IMR-90 (cell line): ENCODE measurements at places on chromosomes 12 and 14. TPM values are rescaled to one million over a fixed set of nuclear protein-coding genes. Genes with fewer than 3 reads are reported as not detected.
A peak's percentile ranks its signal among the peaks of the same experiment; 100 is the strongest.

The POTEM gene
- total RNA-seq = not detected in 2 replicates

GRCh38 chr14:24909523-24910302 lies 140.2 kb downstream of the STXBP6 start:
- H3K27ac ChIP-seq = no peak overlapping the region
- H3K27me3 ChIP-seq = no peaks in the 10 kb centered on the region
- H3K36me3 ChIP-seq = no peaks in the 10 kb centered on the region
- H3K4me1 ChIP-seq = peaks cover 4% of the 10 kb centered on the region; the same call in 1 of the 2 replicates

- H3K27me3 ChIP-seq = no peaks in the 10 kb centered on the region
- H3K4me3 ChIP-seq = peak overlapping the region; percentile 78
- peak overlapping the region; percentile 93 for H3K27ac ChIP-seq
- no peak for DNase-seq
- no peaks in the 10 kb centered on the region for H3K36me3 ChIP-seq
Observed at GRCh38 chr12:124565656-124566160, 1.7 kb downstream of the NCOR2 start.

DNA sequence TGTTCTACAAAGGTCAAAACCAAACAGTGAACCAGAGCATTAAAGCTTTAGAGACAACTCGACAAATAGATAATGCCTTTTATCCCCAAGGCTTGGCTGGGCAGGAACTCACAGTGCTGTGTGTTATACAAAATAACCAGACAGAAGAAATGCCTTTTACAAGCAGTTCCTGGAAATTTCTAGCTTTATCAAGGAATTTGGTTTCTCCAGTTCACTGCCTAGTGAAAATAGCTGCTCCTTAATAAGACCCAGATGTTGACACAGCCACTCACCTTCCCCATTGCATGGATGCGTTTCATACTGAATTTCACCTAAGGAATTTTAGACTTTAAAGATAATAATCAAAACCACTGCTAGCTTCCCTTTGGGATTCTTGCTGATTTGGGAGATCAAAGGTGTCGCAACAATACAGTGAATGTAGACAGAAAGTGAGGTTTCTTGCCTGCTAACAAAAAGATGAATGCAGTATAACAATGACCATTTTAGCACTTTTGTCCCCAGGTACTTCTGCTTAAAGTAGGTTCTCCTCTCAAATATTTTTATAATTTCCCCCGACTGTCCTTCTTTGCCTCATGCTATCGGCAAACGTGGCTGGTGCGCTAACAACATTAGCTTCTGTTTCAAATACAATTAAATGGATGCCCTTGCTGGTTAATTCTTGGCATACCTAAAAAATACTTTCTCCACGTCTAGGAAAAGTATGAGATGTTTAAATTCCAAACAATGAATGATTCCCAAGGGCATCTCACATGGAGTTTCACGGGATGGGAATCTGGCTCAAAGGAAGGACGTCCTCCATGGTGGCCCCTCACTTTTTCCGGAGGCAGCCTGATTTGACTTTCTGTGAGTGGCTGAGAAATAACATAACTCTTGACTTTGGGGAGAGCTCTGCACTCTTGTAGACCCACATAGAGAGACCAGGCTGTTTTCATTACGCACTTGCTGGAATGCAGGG lies 162.4 kb downstream of the C12orf75 start:
- H3K4me1 ChIP-seq = peaks cover 6% of the 10 kb centered on the region
- DNase-seq = peak; percentile 43

DNA sequence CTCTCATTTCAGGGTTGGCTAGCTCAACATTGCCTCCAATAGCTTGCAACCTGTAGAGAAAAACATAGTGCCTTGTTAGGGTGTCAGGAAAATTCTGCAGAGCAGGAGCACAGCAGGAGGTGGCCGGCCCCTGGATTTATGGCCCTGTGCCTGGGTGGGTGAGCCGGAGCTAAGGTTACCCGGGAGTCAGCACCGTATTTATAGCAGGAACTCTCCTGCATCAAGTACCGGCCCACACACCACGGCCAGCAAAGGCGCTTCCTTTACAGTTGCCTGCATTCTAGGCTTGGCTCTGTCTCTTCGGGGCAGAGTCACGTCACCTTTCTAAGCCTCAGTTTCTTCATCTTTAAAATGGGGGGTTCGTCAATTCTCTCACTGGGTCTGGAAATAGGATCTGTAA lies 52.8 kb upstream of the EML1 start:
- H3K4me3 ChIP-seq = no peak overlapping the region
- no peaks in the 10 kb centered on the region for H3K36me3 ChIP-seq
- H3K4me1 ChIP-seq = peaks cover 15% of the 10 kb centered on the region
- no peaks in the 10 kb centered on the region for H3K27me3 ChIP-seq

DNA sequence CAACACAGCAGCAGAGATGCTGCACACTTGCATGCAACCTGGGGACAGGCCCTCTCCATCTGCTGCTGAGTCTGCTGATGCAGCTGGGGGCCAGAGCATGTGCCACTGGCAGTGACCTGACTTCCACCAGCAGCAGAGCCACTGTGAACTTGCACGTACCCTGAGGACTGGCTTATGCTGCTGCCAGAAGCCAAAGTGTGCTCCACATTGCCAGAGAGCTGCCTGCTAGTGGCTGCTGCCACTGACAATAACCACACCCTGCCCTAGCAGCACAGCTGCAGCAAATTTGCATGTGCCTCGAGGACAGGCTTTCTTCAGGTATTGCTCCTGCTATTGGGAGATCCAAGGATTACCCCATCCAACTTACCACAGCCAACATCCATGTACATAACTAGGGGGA lies 4.5 kb upstream of the PRR4 start:
- H3K4me1 ChIP-seq = no peaks in the 10 kb centered on the region
- DNase-seq = no peak
- H3K4me3 ChIP-seq = no peak overlapping the region

- peaks cover 15% of the 10 kb centered on the region for H3K27me3 ChIP-seq
- H3K4me1 ChIP-seq = peaks cover 8% of the 10 kb centered on the region
- H3K27ac ChIP-seq = no peak overlapping the region
- no peak overlapping the region for H3K4me3 ChIP-seq
Observed at GRCh38 chr12:271161-271560, 8.5 kb upstream of the SLC6A13 start.

GRCh38 chr14:23938823-23939222 lies 14.7 kb upstream of the DHRS4 start:
- no peak overlapping the region for H3K27ac ChIP-seq
- H3K4me1 ChIP-seq = no peaks in the 10 kb centered on the region
- H3K4me3 ChIP-seq = no peak overlapping the region
- DNase-seq = no peak
- no peaks in the 10 kb centered on the region; the same call in 1 of the 2 replicates for H3K27me3 ChIP-seq

DNA sequence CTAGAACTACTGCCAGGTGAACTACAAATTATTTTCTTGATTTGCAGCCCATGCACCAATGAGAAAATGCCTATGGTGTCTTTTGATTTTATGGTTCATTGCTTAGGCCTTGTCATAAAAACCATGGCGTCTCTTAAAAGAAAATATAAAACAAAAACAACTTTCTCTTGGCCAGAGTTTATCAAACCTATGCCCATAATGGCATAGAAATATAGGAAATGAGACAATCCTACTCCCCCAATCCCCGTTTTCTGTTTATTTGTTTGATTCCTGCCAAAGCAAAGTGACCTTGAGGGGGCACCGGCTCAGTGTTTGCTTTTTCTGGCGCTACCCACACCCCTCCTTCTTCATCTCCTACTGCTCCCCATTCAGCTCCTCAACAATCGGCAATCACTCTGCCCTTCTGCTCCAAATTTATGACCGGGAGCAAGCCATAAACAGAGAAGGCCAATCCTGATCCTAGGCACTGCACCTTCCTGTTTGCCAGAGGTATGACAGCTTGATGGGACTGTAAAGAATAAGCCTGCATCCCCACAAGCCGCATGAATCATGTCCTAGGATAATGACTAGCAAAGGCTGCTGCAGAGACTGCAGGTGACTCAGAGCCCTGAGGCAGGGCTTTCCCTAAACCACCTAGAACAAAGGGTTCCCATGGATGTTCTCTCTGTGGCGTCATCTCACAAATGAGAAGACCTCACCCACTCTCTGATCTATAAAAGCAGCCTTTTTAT lies 874.9 kb downstream of the NRXN3 start:
- DNase-seq = peak; percentile 88
- no peak overlapping the region for H3K27ac ChIP-seq
- H3K36me3 ChIP-seq = no peaks in the 10 kb centered on the region
- H3K27me3 ChIP-seq = peaks cover 10% of the 10 kb centered on the region; the same call in 1 of the 2 replicates

DNA sequence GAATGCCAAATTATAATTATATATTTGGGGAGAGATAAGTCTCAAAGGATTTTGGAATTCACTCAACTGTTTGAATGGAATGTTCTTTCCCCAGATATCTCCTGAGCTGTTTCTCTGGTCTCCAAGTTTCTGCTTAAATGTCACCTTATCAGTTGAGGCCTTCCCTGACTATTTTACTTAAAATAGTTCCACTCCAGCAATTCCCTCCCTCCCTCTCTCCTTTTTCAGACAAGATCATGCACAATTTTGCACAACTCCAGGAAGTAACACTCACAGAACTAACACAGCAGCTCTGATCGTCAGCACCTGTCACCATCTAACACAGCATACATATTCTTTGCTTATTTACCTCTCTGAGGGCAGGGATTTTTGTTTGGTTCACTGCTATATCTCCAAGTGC lies 12.5 kb downstream of the BTG1 start:
- no peak overlapping the region for H3K4me3 ChIP-seq
- no peak overlapping the region for H3K27ac ChIP-seq
- no peak for DNase-seq
- H3K4me1 ChIP-seq = peaks cover 19% of the 10 kb centered on the region
- H3K27me3 ChIP-seq = no peaks in the 10 kb centered on the region

- H3K27ac ChIP-seq = peak overlapping the region; percentile 64
- H3K4me3 ChIP-seq = no peak overlapping the region
- no peaks in the 10 kb centered on the region for H3K27me3 ChIP-seq
- peaks cover 19% of the 10 kb centered on the region for H3K36me3 ChIP-seq
- DNase-seq = peak; percentile 98
Observed at GRCh38 chr12:12979731-12980259, 20.3 kb downstream of the HEBP1 start.

DNA sequence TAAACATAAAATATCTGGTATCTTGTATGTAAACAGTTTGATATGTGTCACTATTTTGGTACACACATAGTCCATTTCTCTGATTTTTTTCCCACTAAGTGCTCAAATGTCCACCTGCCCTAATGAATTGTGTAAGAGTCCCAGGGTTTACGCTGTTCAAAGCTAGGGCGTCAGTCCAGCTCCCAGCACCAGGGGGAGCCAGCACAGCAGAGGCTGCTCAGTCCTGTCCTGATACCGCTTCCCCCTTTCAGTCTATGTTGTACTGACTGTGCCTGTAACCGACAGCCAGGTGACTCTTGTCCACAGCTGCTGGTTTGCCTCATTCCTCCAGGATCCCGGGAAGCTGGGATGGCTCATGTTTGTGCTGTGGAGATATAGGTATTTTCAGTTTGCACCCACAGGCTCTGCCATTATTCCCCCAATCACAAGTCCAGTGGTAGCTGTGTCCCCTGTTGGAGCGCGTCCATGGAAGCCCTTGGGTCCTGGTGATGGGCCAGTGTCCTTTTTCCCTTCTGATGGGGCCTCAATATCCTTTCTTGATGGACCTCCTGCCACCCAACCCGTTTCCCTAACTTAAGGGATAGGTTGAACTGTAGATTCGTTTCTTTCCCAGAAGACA lies 242.0 kb downstream of the NEDD1 start:
- H3K27me3 ChIP-seq = no peaks in the 10 kb centered on the region
- no peaks in the 10 kb centered on the region for H3K4me1 ChIP-seq
- H3K27ac ChIP-seq = no peak overlapping the region

The TSHR gene
- not detected in 2 replicates for total RNA-seq

DNA sequence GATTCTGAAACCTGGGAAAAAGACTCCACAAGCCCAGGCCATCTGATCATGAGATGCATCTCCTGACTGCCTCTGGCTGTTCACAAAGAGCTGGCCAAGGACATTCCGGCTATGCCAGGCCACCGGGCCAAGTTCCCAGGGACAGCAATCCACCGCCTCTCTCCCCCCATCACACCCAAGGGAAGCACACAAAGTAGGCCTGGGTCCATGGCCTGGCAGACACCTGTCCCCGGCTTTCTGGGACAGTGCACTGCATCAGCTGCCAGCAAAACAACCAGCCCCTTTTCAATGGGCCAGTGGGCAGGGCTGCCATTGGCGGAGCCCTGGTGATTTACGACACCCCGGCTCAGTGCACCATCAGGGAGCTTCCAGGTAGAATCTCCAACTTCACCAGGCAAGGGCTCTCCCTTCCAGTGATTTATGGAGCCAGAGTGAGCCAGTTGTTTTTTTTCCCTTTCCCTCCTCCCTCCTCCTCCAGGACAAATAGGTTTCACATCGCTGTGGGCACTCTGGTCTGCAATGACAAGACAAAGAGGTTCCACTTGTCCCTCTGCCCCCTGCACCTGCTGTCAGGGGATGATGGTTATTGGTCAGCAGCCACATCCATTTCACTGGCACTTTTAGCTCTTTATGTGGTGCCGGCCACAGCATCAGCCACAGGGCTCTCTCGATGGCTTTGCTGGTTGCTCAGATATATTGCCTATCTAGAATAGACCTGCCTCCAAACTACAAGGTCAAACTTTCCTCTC lies 149.6 kb downstream of the SLC38A6 start:
- peaks cover 34% of the 10 kb centered on the region for H3K4me1 ChIP-seq
- DNase-seq = no peak
- H3K36me3 ChIP-seq = no peaks in the 10 kb centered on the region
- H3K4me3 ChIP-seq = no peak overlapping the region
- no peak overlapping the region for H3K27ac ChIP-seq
- H3K27me3 ChIP-seq = no peaks in the 10 kb centered on the region

DNA sequence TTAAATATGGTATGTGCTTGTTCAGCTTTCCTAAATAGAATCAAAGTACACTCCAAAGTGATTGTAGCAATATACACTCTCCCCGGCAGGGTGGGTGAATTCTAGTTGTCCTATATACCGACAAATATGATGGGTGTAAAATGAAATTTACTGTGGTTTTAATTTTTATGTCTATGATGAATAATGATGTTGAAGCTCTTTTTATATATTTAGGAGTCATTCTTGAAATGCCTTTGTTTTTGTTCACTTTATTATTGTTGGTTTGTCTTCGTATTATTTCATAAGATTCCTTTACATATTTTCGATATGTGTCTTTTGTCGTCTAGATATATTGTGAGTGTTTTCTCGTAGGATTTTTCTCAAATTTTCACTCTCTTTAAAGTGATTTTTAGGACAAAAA lies 105.7 kb downstream of the PDE3A start:
- H3K4me3 ChIP-seq = no peak overlapping the region
- H3K36me3 ChIP-seq = no peaks in the 10 kb centered on the region
- H3K27me3 ChIP-seq = no peaks in the 10 kb centered on the region
- H3K4me1 ChIP-seq = 0 out of 2 replicates have a peak, but pooled peaks cover 1% of the 10 kb centered on the region

GRCh38 chr12:122123051-122123760 lies 44.6 kb downstream of the MLXIP start:
- no peaks in the 10 kb centered on the region for H3K27me3 ChIP-seq
- peak; percentile 66 for DNase-seq
- no peak overlapping the region for H3K4me3 ChIP-seq
- peaks cover 2% of the 10 kb centered on the region; the same call in 1 of the 2 replicates for H3K36me3 ChIP-seq

The NPFF gene
- total RNA-seq = not detected in 2 replicates

The GLIPR1L1 gene
- total RNA-seq = not detected in 2 replicates

The KRT85 gene
- not detected in 2 replicates for total RNA-seq

DNA sequence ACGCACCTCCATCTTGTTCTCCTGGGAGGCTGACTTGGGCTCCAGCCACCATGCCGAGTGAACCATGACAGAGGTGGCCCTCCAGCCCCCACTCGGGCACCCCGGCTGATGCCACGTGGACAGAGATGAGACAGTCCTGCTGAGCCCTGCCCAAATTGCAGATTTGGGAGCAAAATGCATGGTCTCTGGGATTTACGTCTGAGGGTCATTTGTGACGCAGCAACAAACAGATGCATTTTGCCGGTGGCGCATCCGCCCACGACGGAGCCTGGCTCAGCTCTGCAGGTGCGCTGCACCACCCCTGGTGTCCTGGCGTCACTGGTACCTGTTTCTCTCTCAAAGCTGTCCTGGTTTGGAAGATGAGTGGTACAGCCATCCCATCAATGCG lies 31.1 kb upstream of the INF2 start:
- no peaks in the 10 kb centered on the region for H3K36me3 ChIP-seq
- H3K27ac ChIP-seq = no peak overlapping the region
- no peak overlapping the region for H3K4me3 ChIP-seq
- H3K27me3 ChIP-seq = peaks cover 15% of the 10 kb centered on the region; the same call in 1 of the 2 replicates
